ENCODE measurements at places on chromosomes 3 and 15.

DNA sequence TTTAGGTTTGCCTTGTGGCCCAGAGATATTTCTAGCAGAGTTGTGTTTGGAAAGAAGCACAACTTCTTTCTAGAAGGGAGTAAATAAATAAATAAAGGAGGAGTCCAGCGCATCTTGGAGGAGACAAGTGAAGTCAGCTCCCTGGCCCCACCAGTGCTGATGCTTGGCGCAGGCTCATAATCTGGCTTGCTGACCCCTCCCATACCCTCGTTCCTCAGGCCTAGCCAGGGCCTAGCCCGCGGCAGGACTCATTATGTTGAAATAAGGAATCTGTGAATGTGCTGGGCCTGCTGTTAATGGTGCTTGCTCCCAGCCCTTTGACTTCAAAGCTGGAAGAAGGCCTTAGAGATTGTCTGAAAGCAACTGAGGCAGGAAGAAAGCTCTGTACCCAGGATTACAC, 3.1 kb downstream of the ZNF710 start:
- DNase-seq: no peak

DNA sequence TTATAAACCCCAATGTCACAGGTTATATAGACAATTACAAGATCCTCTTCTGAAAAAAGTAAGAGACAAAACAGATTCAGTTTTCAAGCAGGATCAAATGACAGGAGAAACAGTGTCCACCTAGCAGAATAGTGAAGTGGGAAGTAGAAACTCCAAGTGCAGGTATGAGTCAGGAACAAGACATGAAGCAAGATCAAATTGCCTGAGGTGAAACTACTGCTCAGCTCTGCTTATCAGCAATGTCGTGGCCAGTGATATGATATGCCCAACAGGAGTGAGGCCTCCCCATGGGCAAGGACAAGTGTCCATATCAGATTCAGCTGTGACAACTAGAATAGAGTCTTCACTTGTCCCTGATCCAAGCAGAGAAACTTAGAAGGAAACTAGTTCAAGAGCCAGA, 100.0 kb downstream of the ZMAT3 start:
- DNase-seq: no peak

DNA sequence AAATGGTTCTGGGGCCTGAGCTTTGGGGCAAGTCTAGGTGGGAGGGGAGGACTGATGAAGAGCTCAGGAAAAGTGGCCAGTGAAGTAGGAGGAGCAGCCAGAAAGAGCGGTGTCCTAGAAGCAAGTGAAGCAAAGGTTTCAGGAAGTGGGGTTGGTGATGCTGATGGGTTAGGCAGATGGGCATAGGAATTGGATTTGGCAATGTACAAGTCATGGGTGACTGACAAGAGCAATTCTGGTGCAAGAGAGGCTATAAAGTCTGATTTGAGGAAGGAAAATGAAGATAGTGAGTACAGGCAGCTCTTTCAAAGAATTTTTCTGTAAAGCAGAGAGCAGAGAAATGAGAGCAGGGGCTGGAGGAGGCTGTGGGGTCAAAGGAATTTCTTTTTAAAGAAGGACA, 19.7 kb downstream of the ALPK3 start:
- DNase-seq: no peak

DNA sequence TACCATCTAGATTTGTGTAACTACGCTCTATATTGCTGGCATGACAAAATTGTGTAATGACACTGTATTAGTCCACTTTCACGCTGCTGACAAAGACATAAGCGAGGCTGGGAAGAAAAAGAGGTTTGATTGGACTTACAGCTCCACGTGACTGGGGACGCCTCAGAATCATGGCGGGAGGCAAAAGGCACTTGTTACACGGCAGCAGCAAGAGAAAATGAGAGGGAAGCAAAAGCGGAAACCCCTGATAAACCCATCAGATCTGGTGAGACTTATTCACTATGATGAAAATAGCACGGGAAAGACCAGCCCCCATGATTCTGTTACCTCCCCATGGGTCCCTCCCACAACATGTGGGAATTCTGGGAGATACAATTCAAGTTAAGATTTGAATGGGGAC, 905.7 kb downstream of the DIPK2A start:
- no peak for DNase-seq

GRCh38 chr3:50587806-50588758, 18.8 kb downstream of the HEMK1 start:
- no peak for DNase-seq

DNA sequence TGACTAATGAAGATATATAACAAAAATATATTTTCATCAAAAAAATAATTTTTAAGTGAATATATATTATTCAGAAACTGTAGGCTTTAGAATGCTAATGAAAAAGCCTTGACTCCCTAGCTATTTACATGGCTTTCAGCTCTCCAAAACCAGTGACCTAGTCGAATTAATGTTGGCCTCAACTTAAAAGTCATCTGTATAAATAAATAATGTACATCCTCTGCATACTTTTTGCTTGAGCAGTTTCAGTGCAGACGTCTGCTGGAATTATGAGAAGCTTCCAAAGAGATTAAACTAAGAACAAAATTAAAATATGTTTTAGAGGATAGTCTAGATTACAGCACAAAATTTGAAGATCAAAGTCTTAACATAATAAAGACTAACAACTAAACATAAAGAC, 520.4 kb upstream of the ALCAM start:
- DNase-seq: no peak

- DNase-seq: no peak
Measured at GRCh38 chr3:98525494-98525893, 2.8 kb upstream of the CLDND1 start.

GRCh38 chr15:50377867-50378751, 23.1 kb upstream of the GABPB1 start:
- no peak for DNase-seq

GRCh38 chr3:140274429-140274828, 339.4 kb downstream of the CLSTN2 start:
- DNase-seq: no peak

DNA sequence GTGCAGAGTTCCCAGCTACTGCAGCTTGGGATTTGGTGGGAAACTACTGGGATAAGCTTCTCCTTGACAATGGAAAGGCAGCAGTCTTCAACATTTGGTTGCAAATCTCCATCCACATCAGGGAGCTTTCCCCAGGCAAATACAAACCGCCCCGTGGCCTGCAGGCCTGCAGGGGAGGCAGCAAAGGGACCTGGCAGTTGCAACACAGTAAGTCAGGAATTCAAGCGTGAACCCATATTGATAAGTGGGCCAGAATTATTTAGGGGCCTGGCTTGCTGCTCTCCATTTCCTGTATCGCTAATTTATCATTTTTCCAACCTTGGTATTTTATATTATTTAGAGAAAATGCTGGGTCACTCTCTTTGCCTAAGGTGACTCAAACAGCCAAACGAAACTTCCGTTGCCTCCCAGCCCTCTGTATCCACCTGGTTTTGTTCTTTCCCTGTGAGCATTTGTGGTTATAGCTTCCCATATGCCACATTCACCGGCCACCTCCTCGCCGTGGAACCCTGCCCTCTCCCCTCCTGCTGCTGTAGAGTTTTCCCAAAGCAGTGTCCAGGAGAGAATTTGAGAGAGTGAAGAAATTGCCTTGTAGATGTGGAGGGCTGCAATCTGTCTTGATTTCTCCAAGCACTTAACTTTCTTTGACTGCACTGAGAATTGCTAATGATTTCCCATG, 34.8 kb downstream of the B3GALNT1 start:
- no peak for DNase-seq

- DNase-seq: no peak
Measured at GRCh38 chr3:177257006-177257405, 59.7 kb upstream of the TBL1XR1 start.

- DNase-seq: no peak
Measured at GRCh38 chr3:118988198-118989130, 46.2 kb downstream of the IGSF11 start.

- no peak for DNase-seq
Measured at GRCh38 chr15:98666441-98666840, 18.1 kb downstream of the IGF1R start.

DNA sequence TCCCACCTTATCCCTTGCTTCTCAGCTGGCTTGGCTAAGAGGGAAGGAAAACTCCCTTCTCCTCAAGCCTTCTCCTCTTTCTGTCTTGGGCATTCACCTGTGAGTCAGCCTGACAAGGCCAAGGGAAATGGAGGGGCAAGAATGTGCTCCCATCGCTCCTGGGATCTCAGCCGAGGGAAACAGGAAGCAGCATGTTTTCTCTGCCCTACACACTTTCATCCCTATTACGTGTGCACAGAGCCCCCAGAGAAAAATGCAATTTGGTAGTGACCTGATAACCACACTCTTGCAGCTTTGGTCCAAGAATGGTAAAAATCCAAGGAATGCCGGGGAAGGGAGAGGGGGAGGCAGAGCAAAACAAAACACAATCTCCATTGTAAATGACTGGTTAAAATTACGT, 32.9 kb upstream of the MTMR10 start:
- DNase-seq: no peak

DNA sequence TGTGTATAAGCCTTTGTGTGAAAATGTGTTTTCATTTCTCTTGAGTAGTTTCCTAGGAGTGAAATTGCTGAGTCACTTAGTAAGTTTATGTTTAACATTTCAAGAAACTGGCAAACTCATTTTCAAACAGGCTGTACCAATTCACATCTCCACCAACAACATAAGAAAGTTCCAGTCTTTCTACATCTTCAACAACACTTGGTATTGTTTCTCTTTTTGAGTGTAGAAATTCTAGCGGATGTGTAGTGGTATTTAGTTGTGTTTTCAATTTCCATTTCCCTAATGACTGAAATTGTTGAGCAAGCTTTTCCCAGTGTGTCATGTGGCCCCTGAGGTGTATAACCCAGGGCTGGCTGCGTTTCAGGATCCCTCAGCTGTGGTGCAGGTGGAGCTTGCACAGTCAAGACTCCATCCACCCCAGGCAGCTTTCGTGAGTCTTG, 258.5 kb downstream of the PDCD6IP start:
- no peak for DNase-seq

- DNase-seq: no peak
Measured at GRCh38 chr3:5251196-5251583, 63.7 kb downstream of the EDEM1 start.

DNA sequence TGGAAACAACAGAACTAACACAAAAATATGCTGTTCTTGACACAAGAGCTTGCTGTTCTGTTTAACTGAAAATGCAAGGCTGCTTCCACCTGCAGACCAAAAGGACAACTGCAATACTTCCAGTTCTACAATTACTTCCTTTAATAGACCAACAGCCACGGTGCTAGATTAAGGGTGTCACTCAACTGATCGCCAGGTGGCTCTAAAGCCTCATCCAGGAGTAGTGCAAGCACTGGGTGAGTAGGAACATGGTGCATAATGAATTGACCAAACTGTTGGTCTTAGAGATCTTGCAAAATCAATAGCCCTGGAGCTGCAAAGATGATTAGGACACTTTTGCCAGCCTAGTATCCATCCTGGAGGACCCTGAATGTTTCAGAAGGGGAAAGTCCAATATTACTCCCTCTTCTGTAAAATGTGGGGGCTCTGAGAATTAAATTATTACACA, 3.6 kb upstream of the CLDN16 start:
- no peak for DNase-seq

- DNase-seq: no peak
Measured at GRCh38 chr3:47715928-47716327, 65.8 kb downstream of the SMARCC1 start.

DNA sequence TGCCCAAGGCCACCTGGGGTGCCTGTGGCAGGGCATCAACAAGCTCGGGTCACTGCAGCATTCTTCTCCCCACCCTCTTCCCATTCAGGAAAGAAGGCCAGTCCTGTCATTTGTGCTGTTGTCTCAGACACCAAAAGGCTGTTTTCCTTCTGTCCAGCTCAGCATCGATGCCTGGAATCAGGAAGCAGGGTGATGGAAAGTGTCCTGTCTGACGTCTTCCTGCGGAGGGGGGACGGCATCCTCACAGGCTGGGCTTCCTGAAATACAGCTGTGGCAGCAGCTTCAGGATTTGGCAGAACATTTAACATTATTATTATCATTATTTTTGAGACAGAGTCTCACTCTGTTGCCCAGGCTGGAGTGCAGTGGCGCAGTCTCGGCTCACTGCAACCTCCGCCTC, 33.0 kb upstream of the ANKDD1A start:
- no peak for DNase-seq

- DNase-seq: no peak
Measured at GRCh38 chr15:92821491-92822116, 78.5 kb upstream of the CHD2 start.

DNA sequence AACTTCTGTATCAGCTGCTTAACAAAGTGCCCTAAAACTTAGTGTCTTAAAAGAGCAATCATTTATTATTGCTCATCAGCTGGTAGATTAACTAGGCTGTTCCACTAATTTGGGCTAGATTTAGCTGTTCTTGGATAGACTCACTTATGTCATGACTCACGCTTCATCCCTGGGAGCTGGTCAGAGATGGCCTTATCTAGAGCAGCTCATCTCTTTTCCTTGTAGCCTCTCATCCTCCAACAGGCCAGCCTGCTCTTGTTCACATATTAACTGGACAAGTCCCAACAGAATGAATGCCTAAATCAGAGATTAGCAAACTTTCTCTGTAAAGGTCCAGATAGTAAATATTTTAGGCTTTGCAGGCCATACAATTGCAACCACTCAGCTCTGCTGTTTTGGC, 66.9 kb upstream of the PLAAT1 start:
- no peak for DNase-seq

GRCh38 chr3:75248974-75249373, 415.2 kb upstream of the FRG2C start:
- no peak for DNase-seq

- no peak for DNase-seq
Measured at GRCh38 chr15:41634072-41634626, 26.1 kb upstream of the MGA start.

DNA sequence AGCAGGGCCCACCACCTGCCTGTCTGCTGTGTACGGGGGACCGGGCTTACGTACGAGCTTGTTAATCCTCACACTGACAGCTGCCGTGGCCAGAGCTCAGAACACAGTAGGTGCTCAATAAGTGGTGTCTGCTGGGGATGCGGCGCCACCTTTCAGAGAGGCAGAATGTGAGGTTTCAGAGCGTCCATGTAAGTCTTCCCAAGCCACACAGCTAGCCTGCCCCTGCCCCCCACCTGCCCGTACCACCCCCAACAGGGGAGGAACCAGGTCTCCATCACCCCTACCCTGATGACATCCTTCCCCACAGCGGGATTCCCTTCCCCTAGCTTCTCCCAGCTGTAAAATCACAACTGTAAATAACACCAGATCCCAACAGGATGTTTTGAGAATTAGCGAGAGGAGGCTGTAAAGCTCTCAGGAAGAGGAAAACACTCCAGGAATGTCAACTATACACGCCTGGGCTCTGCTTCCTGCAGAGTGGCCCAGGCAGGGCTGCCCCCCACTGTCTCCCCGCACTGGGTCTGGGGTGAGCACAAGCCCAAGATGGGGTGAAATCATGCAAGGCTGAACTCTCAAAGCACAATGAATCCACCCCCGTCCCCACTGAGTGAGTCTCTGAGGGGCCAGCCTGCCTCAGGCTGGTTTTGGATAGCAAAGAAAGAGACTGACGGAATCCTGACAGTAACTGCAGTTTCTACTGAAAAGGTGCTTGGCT, 250.1 kb upstream of the LYSMD4 start:
- no peak for DNase-seq

- DNase-seq: no peak
Measured at GRCh38 chr15:76815421-76815820, 89.7 kb downstream of the SCAPER start.

Data from NCI-H1048 (cell line).